ENCODE measurements at places on chromosomes 4 and X. TPM values are rescaled to one million over a fixed set of nuclear protein-coding genes. Genes with fewer than 3 reads are reported as not detected.

The UGT2A1 gene
- not detected for total RNA-seq

The RBM46 gene
- not detected for total RNA-seq

The RHOXF2 gene
- not detected for total RNA-seq

The ADGRG2 gene
- total RNA-seq = 0.22 TPM

The NHSL2 gene
- total RNA-seq = not detected

The GABRQ gene
- total RNA-seq = not detected

The FGA gene
- not detected for total RNA-seq

The COL4A5 gene
- total RNA-seq = 282 TPM

The BMPR1B gene
- total RNA-seq = 3.1 TPM

The PCDH10 gene
- 0.22 TPM for total RNA-seq

The DMRTC1B gene
- not detected for total RNA-seq

The CENPE gene
- total RNA-seq = 4.2 TPM

The MSANTD1 gene
- total RNA-seq = 1.7 TPM

The GUCY1B1 gene
- total RNA-seq = 9.0 TPM

The ADRA2C gene
- total RNA-seq = 0.39 TPM

The OGT gene
- 146 TPM for total RNA-seq

The PWWP3B gene
- 5.1 TPM for total RNA-seq

The TEX11 gene
- total RNA-seq = not detected

The CFAP47 gene
- total RNA-seq = under 0.01 TPM

The FMR1 gene
- 50.6 TPM for total RNA-seq

The ACE2 gene
- total RNA-seq = 0.11 TPM

The FRMPD3 gene
- 0.33 TPM for total RNA-seq

The MMRN1 gene
- total RNA-seq = not detected

The GYG2 gene
- 0.76 TPM for total RNA-seq

The EREG gene
- 5.3 TPM for total RNA-seq

The MAGEC3 gene
- total RNA-seq = not detected

The CWH43 gene
- total RNA-seq = not detected

The ADGRG4 gene
- under 0.01 TPM for total RNA-seq

Measured in placental epithelial cell (primary cell).